Central memory CD4-positive, alpha-beta T cell (primary cell): ENCODE measurements at places on chromosomes 11 and 22.

GRCh38 chr11:70290361-70291065 lies 20.0 kb downstream of the PPFIA1 start:
- no peak for DNase-seq

DNA sequence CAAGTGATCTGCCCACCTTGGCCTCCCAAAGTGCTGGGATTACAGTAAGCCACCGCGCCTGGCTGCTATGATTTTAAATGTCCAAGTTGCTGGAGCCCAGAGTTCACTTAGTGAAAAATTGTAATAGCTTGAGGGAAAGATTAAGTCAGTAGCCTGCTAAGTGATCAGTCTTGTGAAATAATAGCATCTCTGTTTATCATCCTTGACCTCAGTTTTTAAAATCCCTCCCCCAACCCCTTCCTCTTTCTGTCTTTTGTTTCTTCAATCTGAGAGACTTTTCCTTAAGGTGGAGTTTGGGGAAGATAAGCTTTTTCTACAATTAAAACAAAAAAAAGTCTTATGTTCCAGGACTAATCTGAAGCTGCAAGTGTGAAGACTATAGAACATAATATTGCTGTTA lies 6.4 kb downstream of the HIPK3 start:
- no peak for DNase-seq

DNA sequence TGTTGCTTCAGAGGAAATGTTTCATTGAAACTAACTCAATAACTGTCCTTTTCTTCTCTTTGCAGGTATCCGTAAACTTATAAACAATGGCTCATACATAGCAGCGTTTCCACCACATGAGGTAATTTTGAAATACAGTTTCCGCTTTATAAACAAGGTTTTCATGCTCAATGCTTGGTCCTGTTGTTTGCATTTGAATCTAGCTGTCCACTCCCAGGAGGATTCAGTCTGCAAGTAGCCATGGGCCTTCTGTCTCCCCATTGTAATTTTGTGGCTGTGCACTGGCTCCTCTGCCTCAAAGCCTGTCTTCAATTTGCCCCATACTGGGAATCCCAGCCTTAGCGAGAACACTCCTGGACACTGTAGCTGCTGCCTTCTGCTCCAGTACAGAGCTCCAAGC lies 34.7 kb downstream of the MUC15 start:
- DNase-seq: no peak

GRCh38 chr22:39546889-39547586 lies 14.5 kb upstream of the RPS19BP1 start:
- no peak for DNase-seq

DNA sequence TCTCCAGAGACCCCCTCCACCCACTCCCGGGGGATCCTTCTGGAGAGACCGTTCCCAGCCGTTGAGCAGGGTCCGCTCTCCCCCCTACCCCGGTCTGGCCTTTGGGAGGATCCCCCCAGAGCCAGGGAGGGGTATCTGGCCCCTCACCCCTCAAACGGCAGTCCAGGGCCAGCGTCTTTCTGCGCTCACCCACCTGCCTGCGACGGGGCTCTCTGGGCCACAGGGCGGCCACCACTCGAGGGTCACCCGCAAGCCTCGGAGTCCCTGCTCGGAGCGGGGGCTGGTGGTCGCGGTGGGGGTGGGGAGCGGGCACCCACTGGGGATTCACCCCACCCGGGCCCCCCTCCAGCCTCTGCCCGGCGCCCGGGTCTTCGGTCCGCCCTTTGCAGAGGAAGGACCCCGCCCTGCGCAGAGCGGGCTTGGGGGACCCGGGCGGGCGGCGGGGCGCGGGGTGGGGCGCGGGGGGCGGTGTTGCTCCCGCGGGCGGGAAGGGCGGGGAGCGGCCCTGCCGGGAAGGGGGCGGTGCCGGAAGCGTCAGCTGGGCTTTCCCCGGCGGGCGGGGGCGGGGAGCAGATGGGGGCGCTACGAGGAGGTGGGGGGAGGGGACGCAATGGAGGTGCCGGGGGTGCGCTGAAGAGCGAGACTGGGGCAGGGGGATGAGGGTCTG lies 16.6 kb downstream of the CRELD2 start:
- DNase-seq: peak; percentile 74

DNA sequence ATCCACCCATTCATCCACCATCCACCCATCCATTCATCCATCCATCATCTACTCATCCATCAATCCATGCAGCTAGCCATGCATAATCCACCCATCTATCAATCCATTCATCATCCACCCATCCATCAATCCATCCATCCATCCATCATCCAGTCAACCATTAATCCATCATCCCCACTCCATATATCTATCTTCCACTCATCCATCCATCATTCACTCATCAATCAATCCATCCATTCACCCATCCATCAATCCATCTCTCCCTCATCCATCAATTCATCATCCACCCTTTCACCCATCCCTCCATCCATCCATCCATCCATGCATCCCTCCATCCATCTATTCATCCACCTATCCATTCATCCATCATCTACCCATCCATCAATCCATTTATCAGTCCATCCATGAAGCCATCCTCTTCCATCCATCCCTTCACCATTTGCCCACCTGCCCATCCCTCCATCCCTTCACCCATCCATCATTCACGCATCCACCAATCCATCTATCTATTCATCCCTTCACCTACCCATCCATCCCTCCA lies 689.4 kb downstream of the BRD1 start:
- no peak for DNase-seq

DNA sequence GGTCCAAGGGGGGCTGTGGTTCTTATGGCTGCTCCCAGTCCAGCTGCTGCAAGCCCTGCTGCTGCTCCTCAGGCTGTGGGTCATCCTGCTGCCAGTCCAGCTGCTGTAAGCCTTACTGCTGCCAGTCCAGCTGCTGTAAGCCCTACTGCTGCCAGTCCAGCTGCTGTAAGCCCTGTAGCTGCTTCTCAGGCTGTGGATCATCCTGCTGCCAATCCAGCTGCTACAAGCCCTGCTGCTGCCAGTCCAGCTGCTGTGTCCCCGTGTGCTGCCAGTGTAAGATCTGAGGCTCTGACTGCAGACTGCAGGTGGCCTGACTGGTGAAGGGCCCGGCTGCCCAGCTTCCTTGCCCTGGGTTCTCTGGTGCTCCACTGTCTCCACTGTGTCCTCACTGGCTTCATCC lies 696 bp downstream of the KRTAP5-5 start:
- DNase-seq: no peak

GRCh38 chr22:41539146-41540005 lies 4.9 kb downstream of the POLR3H start:
- DNase-seq: no peak
